ENCODE measurements at places on chromosomes 2 and 18. TPM values are rescaled to one million over a fixed set of nuclear protein-coding genes. Genes with fewer than 3 reads are reported as not detected.

GRCh38 chr2:13001408-13001807 is 284.7 kb downstream of the TRIB2 start:
- DNase-seq: no peak

- DNase-seq: no peak
Measured at GRCh38 chr2:70212298-70212932, 21.6 kb upstream of the C2orf42 start.

DNA sequence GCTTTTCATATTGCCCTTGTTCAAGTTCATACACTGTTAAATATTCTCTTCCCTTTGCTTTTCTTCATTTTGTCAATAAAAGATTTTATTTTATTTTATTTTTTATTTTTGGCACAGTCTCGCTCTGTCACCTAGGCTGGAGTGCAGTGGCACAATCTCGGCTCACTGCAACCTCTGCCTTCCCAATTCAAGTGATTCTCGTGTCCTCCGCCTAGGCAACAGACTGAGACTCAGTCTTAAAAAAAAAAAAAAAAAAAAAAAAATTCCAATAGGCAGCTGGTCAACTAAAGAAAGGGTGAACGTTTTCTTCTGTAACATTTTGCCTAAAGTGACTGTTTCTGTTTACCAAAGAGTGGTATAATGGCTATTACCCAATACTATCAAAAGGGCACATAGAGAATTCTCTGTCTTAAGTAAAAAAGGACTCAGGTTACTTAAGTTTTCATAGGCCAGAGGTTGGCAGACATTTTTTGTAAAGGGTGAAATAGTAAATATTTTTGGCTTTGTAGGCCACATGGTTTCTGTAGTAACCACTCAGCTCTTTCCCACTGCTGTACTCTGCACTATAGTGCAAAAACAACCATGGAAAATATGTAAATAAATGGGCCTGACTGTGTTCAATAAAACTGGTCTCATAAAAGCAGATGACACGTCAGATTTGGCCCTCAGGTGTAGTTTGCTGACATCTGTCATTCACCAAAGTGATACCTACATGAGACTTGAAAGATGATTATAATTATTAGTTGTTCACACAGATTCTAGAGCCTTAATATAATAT is 113.4 kb downstream of the MIB1 start:
- no peak for DNase-seq

The ALPI gene
- not detected for total RNA-seq

The TLK1 gene
- total RNA-seq: 30.1 TPM

DNA sequence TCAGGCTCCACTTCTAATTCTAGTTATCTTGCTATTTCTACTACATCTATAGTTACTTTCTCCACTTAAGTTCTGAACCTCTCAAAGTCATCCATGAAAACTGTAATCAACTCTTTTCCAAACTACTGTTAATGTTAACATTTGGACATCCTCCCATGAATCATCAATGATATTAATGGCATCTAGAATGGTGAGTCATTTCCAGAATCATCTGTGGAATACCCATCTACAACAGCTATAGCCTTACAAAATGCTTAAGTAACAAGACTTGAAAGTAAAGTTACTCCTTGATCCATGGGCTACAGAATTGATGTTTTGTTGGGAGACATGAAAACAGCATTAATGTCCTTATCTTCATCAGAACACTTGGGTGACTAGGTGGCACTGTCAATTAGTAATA is 35.4 kb downstream of the BARD1 start:
- no peak for DNase-seq

The SCN3A gene
- 315 TPM for total RNA-seq

GRCh38 chr2:128504246-128505149 is 185.8 kb upstream of the HS6ST1 start:
- no peak for DNase-seq
